ENCODE measurements at places on chromosomes 3 and 15.

GRCh38 chr15:85810075-85810474 lies 15.3 kb upstream of the KLHL25 start:
- no peak for DNase-seq

- no peak for DNase-seq
These were observed 12.5 kb upstream of the PLA2G4E start for GRCh38 chr15:42033214-42033873.

DNA sequence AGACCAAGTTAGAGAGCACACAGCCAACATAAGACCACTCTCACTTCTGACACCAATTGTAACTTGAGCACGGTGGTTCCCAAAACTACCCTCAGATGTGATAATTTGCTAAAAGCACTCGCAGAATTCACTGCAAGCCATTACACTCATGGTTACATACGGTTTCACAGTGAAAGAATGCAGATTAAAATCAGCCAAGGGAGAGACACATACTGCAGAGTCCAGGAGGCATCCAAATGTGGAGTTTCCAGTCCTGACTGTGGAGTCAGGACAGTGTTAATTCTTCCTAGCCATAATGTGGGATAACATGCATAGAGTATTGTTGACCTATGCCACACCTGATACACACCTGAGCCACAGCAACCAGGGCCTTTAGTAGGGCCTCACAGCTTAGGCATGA lies 956.4 kb downstream of the NTRK3 start:
- DNase-seq = no peak

- DNase-seq = no peak
These were observed at the start of gene IVD for GRCh38 chr15:40405501-40406381. TSS of gene IVD (plus strand) at chr15:40405795. CDS start at chr15:40405828, 33 bp downstream.

- no peak for DNase-seq
These were observed 5.3 kb upstream of the RHCG start for GRCh38 chr15:89501646-89502045.

DNA sequence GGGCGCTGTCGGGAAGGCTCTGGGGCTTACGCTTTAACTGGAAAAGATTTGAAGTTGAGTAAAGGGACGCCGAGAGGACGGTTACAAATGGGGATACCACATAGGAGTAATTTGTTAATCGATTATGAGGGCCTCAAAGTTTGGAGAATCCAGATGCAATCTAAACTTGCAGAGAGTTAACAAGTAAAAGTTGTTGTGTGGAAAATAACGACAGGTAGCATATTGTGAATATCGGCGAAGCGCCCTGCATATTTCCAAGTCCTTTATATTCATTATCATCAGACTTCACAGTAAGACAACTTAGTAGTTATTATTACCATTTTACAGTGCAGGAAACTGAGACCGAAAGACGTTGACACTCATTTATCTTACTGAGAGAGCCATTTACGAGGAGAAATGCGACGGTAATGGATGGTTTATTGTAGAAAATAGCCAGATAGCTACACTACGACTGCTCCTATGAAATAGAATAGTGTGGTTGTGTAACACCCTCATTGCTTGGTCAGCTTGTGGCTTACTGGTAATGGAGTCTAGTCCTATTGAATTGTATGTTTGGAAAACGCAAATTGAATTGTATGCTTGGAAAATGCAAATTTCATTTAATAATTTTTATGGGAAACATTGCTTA lies 700 bp downstream of the MKRN2 start:
- no peak for DNase-seq

DNA sequence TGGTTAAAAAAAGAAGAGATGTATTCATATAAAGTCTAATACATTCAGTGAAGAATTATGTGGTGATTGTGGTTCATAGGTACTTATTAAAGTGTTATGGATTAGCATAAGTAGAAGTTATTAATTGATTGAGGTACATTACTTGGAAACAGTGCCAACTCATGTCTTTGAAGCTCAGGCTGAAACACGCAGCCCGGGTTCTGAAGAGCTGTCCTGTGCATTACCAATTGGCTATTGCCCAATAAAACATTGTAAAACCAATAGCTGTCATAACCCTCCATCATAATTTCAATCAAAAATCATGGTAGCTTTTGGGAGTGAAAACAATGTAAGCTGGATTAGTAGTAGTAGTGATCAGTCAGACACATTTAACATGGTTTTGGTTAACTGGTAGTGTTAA lies 560.1 kb downstream of the MCTP2 start:
- no peak for DNase-seq

DNA sequence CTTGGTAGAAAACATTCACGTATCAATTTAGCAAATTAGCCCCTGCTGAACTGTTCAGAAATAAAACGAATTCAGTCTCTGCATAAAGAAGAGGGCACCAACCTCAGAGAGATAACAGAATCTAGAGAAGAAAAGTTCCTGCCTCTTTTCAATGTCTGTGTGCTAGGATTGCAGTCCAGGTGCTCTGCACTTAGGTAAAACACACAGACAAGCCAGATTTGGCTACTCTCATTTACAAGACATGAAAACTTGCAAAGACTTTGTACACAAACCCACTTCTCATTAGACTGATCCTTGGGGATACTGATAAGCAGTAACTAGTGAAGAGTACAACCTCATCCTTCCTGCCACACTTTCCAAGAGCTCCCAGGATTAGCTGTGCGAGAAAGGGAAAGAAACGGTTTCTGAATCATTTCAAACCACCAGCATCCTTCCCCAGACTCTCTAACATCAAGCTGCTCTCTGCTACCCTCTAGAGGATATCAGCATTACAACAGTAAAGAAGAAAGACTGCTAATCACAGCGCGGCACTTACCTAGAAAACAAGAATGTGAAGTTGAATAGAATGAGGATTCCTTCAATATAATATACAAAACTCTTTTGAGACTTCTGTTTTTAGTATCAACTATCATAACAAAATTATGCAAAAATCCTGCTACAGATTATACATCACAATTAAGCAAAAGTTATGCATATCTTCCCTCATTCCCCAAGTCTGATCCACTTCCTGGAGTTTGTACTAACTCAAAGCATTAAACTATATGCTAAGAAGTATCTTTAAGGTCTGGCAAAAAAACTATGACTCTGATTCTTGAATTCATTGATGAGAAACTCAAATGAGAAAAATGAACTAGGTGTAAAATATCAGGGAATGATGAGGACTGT lies 306.4 kb downstream of the MAGI1 start:
- DNase-seq = no peak

GRCh38 chr3:53144446-53144845 lies 14.2 kb upstream of the RFT1 start:
- no peak for DNase-seq

DNA sequence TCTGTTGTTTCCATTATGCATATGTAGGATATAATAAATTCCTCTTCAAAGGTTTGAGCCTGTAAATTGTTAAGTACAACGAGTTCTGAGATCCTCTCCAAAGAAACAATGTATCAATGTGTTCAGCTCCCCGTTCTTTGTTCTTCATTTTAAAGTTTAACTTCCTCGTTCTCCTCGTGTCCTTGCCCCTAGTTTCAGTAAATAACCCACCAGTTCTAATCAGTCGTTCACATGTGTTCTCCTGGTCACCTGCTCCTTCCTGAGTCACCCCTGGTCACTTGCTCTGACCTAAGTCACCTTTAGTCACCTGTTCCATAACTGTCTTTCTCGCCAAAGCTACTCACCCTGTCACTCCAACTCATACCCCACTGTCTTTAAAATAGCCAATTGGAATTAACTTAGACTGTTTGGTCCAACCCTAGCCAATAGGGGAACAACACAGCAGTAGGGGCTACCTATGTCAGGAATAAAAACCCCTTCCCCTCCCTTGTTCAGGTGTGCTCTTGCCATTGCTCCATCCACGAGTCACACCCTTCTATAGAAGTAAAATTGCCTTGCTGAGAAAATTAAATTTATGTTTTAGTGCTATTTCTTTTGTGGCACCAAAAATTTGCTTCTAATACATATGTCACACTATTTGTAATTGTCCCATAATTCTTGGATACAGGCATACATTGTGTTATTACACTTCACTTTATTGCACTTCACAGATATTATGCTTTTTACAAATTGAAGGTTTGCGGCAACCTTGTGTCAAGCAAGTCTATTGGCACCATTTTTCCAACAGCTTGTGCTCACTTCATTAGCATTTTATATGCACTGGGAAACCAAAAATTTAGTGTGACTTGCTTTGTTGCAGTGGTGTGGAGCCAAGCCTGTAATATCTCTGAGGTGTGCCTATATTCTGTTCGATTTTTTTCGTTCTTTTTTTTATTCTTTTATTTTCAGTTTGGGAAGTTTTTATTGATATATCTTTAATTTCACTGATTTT lies 15.3 kb upstream of the MCF2L2 start:
- no peak for DNase-seq

- no peak for DNase-seq
These were observed 142.7 kb downstream of the THRB start for GRCh38 chr3:24351779-24352469.

DNA sequence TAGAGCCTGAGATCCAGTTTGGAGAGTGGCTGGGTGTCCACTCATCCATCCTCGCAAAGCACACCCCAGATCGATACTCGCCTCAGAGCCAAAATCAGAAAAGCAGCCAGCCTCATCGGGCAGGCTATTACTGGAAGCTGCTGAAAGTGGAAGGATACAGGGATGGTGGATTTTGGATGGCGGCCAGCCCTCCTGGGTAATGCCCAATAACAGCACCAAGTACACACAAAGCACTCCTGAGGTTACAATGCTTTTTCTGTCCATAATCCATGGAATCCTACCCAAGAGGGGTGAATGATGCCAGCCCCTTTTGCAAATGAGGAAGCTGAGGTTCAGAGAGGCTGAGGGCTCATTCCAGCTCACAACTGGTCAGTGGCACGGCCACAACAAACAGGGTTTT lies 93.1 kb upstream of the SLC6A11 start:
- DNase-seq = no peak

DNA sequence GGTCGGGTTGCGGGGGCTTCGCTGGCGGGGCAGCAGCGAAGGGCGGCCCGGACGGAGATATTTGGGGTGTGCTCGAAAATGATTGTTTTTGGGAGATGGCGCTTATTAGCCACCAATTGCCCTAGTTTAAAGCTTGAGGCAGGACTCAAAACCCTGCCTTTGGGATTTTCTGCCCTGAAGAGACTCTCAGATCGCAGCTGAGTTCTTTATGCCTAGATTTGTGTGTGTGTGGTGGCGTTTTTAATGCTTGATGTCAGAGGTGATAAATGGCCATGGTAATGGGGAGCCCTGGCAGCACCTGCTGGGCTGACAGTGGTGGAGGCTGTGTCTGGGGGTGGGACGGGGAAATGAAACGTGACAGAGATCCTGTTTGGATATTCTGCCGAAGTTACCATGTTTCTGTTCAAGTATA lies 604 bp downstream of the KCTD6 start:
- DNase-seq = no peak

- no peak for DNase-seq
These were observed 34.7 kb upstream of the LACTB start for GRCh38 chr15:63086947-63087346.

DNA sequence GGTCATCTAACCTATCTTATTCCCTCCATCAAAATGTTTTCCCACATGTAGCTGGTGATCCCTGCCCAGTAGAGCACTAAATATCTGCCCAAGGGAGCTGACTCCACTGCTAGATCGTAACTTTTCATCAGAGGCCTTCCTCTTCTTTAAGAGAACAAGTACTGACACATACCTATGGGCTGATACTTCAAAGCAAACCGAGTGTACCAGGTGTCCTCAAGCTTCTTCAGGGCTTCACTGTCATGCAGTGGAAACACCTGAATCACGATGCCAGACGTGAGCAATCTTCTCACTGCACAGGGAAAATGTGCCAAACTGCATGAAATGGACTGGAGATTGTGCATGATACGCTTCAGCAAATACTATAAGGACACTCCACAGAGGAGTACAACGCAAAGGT lies 41.6 kb downstream of the ANO10 start:
- DNase-seq = no peak

DNA sequence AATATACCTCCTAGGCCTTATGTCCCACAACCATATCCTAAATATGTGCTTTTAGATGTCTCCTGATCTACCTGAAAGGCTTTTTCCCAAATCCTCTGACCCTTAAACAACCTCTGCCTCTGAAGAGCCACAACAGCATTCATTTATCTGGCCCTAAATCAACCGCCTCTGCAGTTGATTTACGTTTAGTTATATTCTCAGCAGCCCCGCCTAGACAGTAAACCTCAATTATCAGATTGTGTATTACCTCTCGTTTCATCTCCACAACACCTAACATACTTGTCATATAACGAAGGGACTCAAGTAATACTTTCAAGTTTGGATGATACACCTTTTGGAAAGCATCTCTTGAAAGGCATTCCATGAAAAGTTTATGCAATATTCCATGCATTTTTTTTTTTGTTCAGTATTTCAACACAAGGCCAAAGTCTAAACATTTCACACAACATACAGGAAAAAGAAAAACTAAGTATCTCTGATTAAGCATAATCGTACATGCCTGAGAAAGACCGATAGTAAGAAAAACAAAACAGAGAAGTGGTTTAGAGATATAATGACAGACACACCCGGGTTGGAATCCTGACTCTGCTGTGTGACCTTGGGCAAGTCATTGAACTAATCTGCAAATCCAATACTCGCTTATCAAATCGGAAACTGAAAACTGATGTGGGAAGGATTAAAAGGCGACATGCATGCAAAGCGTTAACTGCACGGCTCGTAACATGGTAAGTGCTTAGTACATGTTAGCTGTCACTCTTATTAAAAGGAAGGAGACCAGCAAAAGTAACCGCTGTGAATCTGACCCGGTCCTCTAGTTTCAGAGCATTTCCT lies 778 bp downstream of the CRBN start:
- DNase-seq = no peak

DNA sequence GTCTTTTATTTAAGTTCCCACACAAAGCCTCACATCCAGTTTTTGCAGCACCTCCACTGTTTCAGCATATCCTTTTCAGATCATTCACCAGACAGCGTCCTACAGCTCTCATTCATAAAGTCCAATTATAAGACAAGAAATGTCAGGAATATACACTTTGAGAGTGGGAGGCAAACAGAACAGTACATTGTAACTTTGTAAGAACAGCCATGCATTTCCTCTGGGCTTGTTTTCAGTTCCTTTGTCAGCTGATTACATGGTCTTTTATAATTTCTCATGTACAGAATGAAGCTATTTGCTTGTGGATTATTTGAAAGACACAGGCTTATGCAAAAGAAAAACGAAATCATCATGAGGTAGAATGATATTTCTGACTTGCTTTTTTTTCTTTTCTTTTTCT lies 85.7 kb downstream of the SOX2 start:
- DNase-seq = no peak

- no peak for DNase-seq
These were observed 107.4 kb upstream of the GRM7 start for GRCh38 chr3:6753536-6753935.

DNA sequence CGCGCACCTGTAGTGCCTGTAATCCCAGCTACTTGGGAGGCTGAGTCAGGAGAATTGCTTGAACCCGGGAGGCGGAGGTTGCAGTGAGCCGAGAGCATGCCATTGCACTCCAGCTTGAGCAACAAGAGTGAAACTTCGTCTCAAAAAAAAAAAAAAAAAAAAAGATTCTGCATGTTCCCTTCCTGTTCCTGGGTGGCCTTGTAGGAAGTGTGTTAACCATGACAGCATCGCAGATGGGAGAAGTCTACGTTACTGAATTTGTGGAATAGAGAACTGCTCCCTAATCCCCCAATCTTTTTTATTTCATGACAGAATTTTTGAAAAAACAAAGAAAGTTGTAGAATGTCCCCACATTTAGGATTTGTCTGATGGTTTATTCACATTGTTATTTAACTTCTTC lies 45.4 kb downstream of the FOXL2 start:
- DNase-seq = no peak

GRCh38 chr3:9500108-9501050 lies 53.2 kb downstream of the LHFPL4 start:
- DNase-seq = no peak
